ENCODE measurements at places on chromosomes 12 and 14. TPM values are rescaled to one million over a fixed set of nuclear protein-coding genes. Genes with fewer than 3 reads are reported as not detected.

DNA sequence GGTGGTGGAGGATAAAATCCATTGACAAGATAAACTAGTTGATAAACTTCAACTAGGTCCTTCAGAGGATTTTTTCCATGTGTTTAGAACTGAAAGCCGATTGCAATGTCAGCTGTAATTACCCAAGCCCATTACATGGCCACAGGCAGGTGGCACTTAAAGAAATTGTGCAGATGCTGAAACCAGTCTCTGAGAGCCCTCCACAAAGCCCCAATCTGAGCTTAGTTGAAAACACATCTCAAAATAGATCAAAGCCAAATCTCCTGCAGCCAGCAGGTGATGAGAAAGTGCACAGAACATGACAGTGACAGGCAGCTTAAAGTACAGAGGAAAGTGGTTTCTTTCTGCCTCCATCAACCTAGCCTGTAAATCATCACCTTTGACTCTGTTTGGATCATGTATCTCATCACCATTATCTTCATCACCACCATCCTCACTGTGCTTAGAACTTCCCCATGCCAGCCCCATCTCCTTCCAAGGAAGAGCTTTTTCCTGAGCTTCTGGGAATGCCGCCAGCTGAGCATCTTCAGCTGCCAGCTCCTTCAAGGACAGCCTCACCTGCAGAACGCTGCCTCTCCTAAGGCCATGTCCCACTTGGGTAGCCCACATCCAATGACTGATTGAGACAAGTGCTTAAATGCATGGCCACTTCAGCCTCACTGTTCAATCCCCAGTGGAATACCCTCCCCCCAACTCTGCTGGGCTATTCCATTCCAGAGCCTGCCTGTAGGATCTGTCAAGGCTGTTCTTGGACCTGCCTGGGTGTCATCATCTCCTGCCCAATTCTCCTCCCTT lies 219.5 kb upstream of the TMEM132C start:
- H3K36me3 ChIP-seq: no peaks in the 10 kb centered on the region
- H3K4me1 ChIP-seq: no peaks in the 10 kb centered on the region
- H3K27me3 ChIP-seq: peaks cover 14% of the 10 kb centered on the region
- no peak overlapping the region for H3K27ac ChIP-seq
- no peak overlapping the region for H3K4me3 ChIP-seq
- DNase-seq: no peak

The PDE3A gene
- total RNA-seq: 2.4 TPM

- no peaks in the 10 kb centered on the region for H3K27me3 ChIP-seq
- no peak for DNase-seq
- peaks cover 3% of the 10 kb centered on the region for H3K36me3 ChIP-seq
- no peak overlapping the region for H3K4me3 ChIP-seq
- no peak overlapping the region for H3K27ac ChIP-seq
Measured at GRCh38 chr12:124588751-124589267, 21.4 kb upstream of the NCOR2 start.

- peaks cover 62% of the 10 kb centered on the region for H3K27me3 ChIP-seq
- DNase-seq: no peak
- no peaks in the 10 kb centered on the region for H3K36me3 ChIP-seq
- no peak overlapping the region for H3K4me3 ChIP-seq
- no peak overlapping the region for H3K27ac ChIP-seq
Measured at GRCh38 chr14:103123634-103124500, 606 bp downstream of the TNFAIP2 start.

GRCh38 chr12:75505706-75506312 lies 5.6 kb downstream of the KRR1 start:
- H3K4me3 ChIP-seq: peak overlapping the region; percentile 5
- no peaks in the 10 kb centered on the region for H3K27me3 ChIP-seq
- no peak for DNase-seq
- no peak overlapping the region for H3K27ac ChIP-seq

GRCh38 chr12:6647083-6647604 lies at the start of gene ACRBP:
Gene ACRBP, minus strand, starts transcription at chr12:6647432. Its CDS starts 66 bp downstream, at chr12:6647366.
- peaks cover 11% of the 10 kb centered on the region for H3K27me3 ChIP-seq
- peak within 1 kb of the TSS; percentile 46 for H3K27ac ChIP-seq
- peak; percentile 69 for DNase-seq

- DNase-seq: no peak
- no peaks in the 10 kb centered on the region for H3K27me3 ChIP-seq
- peaks cover 20% of the 10 kb centered on the region for H3K36me3 ChIP-seq
- H3K4me3 ChIP-seq: no peak overlapping the region
- peaks cover 20% of the 10 kb centered on the region for H3K4me1 ChIP-seq
Measured at GRCh38 chr12:124044021-124044420, 71.0 kb downstream of the ZNF664 start.

DNA sequence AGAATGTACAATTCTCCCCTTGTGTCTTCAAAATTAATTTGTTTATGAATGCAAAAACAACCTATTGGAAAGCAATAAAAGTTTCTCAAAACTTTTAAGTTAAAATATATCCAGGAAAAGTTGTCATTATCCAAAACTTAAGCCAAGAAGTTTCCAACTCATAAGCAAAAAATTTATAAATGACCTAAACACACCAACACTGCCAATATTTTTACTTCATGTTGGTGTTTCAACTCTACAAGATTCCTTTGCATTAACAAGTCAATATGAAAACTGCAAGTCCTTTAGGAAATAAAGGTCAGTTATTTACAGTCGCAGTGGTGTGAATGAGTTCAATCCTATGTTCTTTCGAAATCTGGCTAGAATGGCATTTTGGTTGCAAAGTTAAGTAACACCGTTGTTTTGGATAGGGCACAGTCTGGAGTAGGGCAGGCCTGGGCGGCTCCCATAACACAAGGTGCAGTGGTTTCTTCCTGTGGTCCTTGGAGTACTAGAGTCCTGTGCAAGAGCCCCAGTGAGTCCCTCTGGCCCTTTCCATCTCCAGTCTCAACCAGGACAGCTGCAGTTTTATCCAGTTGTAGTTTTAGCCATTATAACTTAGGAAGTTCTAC lies 151.4 kb downstream of the MED13L start:
- no peaks in the 10 kb centered on the region for H3K27me3 ChIP-seq
- no peaks in the 10 kb centered on the region for H3K36me3 ChIP-seq
- no peak overlapping the region for H3K4me3 ChIP-seq
- H3K27ac ChIP-seq: no peak overlapping the region
- DNase-seq: no peak
